ENCODE measurements at places on chromosomes 5 and 9.

DNA sequence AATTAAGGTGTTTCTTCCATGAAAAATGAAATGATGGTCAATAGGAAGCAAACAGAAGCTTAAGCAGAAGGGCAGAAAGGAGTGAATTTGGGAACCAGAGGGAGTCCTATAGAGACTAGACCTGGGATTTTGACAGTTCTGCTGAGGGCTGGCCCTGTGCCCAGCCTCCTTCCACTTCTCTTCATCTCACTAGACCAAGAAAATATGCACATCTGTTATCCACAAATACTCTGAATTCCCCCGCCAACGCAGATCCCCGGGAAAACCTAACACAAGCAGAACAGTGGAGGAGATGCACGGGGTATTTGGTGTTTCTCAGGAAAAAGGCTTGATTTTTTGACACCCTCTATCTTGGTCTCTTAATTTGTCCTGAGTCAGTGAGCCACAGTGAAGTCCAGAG is 22.7 kb downstream of the GRIA1 start:
- no peak for DNase-seq
- no peak overlapping the region for H3K4me3 ChIP-seq
- H3K4me1 ChIP-seq, result no peaks in the 10 kb centered on the region
- no peaks in the 10 kb centered on the region for H3K27me3 ChIP-seq
- no peak overlapping the region for H3K27ac ChIP-seq

DNA sequence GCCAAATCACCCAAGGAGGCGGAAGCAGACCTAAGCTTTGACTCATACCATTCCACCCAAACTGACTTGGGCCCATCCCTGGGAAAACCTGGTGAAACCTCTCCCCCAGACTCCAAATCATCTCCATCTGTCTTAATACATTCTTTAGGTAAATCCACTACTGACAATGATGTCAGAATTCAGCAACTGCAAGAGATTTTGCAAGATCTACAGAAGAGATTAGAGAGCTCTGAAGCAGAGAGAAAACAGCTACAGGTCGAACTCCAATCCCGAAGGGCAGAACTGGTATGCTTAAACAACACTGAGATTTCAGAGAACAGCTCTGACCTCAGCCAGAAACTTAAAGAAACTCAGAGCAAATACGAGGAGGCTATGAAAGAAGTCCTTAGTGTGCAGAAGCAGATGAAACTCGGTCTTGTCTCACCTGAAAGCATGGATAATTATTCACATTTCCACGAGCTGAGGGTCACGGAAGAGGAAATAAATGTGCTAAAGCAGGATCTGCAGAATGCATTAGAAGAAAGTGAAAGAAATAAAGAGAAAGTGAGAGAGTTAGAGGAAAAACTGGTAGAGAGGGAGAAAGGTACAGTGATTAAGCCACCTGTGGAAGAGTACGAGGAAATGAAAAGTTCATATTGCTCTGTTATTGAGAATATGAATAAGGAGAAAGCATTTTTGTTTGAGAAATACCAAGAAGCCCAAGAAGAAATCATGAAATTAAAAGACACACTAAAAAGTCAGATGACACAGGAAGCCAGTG is 15.8 kb upstream of the TTC23L start:
- H3K36me3 ChIP-seq, result no peaks in the 10 kb centered on the region
- no peak for DNase-seq
- H3K27me3 ChIP-seq, result no peaks in the 10 kb centered on the region
- H3K4me3 ChIP-seq, result no peak overlapping the region
- no peak overlapping the region for H3K27ac ChIP-seq

DNA sequence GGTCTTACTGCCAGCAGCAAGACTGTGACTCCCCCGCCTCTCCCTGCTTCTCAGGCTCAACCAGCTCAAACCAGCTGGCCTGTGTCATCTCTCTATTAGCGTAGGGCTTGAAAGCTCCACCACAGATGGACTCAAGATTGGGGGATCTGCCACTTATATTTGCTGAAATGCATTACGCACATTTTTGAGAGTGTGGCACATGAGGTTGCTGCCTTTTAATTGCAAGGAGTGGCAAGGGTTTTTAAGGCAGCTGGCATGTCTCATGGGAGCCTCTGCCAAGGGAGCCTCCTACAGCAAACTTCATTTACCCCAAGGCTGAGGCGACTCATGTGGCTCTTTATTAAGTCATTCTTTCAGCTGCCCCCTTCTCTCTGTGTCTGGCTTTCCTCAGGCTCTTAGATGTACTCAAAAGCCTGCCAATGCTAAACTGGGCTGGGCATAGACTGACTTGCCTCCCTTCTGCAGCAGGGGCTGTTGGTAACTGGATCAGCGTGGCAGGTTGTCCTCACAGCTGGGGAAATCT is 219.3 kb downstream of the SMARCA2 start:
- peak; percentile 12 for DNase-seq
- no peaks in the 10 kb centered on the region for H3K36me3 ChIP-seq
- H3K4me1 ChIP-seq, result peaks cover 7% of the 10 kb centered on the region
- no peak overlapping the region for H3K27ac ChIP-seq
- H3K4me3 ChIP-seq, result no peak overlapping the region

DNA sequence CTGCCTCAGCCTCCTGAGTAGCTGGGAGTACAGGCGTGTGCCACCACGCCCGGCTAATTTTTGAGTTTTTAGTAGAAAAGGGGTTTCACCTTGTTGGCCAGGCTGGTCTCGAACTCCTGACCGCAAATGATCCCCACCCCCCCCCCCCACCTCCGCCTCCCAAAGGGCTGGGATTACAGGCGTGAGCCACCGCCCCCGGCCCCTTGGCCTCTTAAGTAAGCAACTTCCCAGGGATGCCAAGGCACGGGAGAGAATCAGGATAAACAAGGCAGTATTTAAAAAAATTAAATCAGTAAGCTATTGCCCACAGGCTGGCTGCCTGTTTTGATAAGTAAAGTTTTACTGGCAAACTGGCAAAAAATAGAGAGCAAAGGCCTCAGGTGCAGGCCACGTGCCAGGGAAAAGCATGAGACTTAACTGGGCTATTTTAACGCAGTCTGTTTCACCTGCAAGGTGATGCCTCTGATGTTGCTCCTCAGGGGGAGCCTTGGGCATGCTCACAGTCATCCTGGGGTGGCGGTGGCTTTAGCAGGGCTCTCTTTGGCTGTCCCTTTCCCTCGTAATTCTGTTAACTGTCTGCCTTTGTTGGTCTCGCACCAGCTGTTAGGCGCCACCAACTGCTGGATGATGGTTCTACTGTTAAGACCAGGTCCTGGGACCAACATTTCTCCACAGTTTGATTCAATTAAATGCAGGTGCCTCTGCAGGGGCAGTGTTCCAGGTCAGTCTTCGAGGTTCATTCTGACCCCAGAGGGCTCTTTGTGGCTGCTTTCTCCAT is 19.4 kb upstream of the RNF130 start:
- no peaks in the 10 kb centered on the region for H3K27me3 ChIP-seq
- no peaks in the 10 kb centered on the region for H3K36me3 ChIP-seq
- H3K4me3 ChIP-seq, result peak overlapping the region; percentile 47
- peaks cover 12% of the 10 kb centered on the region for H3K4me1 ChIP-seq
- DNase-seq, result no peak
- H3K27ac ChIP-seq, result no peak overlapping the region

DNA sequence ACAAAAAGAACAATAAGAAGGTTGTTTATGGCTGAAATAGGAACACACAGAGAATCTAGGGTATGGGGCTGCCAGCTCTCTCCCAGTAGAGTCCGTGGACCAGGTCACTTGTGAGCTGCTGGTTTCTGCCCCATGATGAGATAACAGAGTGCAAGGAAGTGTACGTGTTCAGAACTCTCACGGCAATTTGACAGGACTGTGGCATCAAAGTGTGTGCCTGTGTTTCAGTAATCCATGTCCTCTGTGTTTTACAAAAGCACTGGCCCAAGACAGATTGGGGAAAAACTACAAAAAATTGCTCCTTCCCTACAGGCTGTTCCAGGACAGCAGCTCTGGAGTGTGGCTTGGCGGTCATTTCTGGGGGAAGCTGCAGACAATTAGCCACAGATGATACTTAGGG is 184.6 kb downstream of the AUH start:
- no peaks in the 10 kb centered on the region for H3K4me1 ChIP-seq
- H3K27ac ChIP-seq, result no peak overlapping the region
- no peaks in the 10 kb centered on the region for H3K36me3 ChIP-seq
- H3K27me3 ChIP-seq, result no peaks in the 10 kb centered on the region
- DNase-seq, result no peak
- H3K4me3 ChIP-seq, result no peak overlapping the region

GRCh38 chr5:136202469-136203205 is 9.7 kb upstream of the SMIM32 start:
- no peaks in the 10 kb centered on the region for H3K36me3 ChIP-seq
- no peak overlapping the region for H3K4me3 ChIP-seq
- H3K27me3 ChIP-seq, result peaks cover 5% of the 10 kb centered on the region
- no peaks in the 10 kb centered on the region for H3K4me1 ChIP-seq

DNA sequence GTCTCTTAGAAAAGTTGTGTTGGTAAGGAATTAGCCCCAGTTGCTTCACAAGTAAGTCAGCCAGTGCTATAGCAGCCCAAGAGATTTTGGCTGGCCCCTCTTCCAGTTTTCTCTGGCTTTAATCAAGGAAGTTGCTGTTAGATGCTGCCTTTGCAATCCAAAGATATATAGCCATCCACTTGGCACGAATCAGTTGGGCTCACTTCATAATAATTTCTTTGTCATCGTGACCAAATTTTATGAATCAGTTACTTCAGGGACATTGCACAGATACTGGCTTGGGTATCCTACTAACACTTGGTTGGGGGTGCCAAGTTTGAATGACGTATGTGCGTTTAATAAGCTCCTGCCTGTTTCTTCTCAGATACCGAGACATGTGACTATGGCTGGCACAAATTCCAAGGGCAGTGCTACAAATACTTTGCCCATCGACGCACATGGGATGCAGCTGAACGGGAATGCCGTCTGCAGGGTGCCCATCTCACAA is 81.5 kb downstream of the VCAN start:
- H3K27ac ChIP-seq, result peak overlapping the region; percentile 28
- H3K4me3 ChIP-seq, result no peak overlapping the region
- peak; percentile 17 for DNase-seq
- H3K27me3 ChIP-seq, result no peaks in the 10 kb centered on the region
- H3K4me1 ChIP-seq, result peaks cover 21% of the 10 kb centered on the region

GRCh38 chr5:176690911-176691310 is 43.6 kb downstream of the TSPAN17 start:
- no peak overlapping the region for H3K27ac ChIP-seq
- no peak overlapping the region for H3K4me3 ChIP-seq
- peaks cover 3% of the 10 kb centered on the region for H3K4me1 ChIP-seq
- H3K27me3 ChIP-seq, result peaks cover 63% of the 10 kb centered on the region
- H3K36me3 ChIP-seq, result no peaks in the 10 kb centered on the region
- no peak for DNase-seq

DNA sequence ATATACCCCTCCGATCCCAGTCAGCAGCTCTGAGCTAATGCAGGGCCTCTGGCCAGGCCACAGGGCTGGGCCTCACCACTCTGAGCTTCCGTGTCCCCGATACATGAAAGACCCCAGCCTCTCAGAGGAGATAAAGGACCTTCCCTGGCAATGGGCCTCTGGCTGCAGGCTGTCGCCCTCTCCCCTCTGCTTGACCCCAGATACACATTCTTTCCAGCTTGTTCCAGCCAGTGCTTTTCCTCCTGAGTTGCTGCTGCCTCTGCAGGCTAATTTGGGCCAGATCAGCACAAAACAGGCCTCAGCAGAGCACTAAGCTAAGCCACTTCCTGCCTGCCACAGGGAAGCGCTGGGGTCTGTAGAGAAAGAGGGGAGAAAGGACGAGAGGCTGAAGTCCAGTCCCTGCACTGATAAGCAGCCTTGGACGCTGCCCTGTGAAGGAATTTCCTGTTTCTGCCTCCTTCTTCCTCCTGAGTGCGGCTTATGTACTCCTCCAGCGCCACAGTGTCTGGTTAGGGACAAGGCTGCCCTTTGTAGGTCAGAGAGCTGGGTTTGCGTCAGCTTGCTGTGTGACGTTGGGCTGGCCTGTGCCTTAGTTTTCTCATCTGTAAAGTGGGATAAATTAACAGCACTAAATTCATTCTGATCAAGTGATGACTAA is 73.0 kb upstream of the IL17B start:
- H3K36me3 ChIP-seq, result no peaks in the 10 kb centered on the region
- peaks cover 68% of the 10 kb centered on the region for H3K4me1 ChIP-seq

- H3K36me3 ChIP-seq, result no peaks in the 10 kb centered on the region
- H3K4me3 ChIP-seq, result no peak overlapping the region
- no peak overlapping the region for H3K27ac ChIP-seq
- H3K27me3 ChIP-seq, result no peaks in the 10 kb centered on the region
- H3K4me1 ChIP-seq, result peaks cover 20% of the 10 kb centered on the region
Observed at GRCh38 chr9:35229066-35229778, 67.4 kb downstream of the UNC13B start.

DNA sequence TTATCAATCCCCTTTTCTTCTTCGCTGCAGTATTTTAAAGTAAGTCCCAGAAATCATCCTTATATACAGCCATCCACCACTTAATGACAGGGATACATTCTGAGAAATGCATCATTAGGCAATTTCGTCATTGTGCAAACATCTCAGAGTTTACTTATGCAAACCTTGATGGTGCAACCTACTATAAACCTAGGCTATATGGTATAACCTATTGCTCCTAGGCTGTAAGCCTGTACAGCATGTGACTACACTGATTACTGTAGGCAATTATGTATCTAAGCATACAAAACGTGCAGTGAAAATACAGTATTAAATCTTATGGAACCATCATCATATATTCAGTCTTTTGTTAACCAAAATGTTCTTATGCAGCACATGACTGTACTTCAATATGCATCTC is 36.8 kb downstream of the SAXO1 start:
- no peak overlapping the region for H3K4me3 ChIP-seq
- no peak for DNase-seq
- no peak overlapping the region for H3K27ac ChIP-seq
- H3K36me3 ChIP-seq, result no peaks in the 10 kb centered on the region

- H3K4me1 ChIP-seq, result peaks cover 9% of the 10 kb centered on the region
- H3K36me3 ChIP-seq, result no peaks in the 10 kb centered on the region
- H3K27me3 ChIP-seq, result no peaks in the 10 kb centered on the region
- DNase-seq, result no peak
- peak overlapping the region; percentile 42 for H3K4me3 ChIP-seq
Observed at GRCh38 chr5:154646745-154647113, 108.4 kb upstream of the LARP1 start.

- DNase-seq, result peak; percentile 74
- no peaks in the 10 kb centered on the region for H3K27me3 ChIP-seq
- H3K4me3 ChIP-seq, result peak overlapping the region; percentile 83
- peaks cover 16% of the 10 kb centered on the region for H3K4me1 ChIP-seq
- H3K36me3 ChIP-seq, result peaks cover 5% of the 10 kb centered on the region
- peak overlapping the region; percentile 94 for H3K27ac ChIP-seq
Observed at GRCh38 chr9:19408316-19408692, 505 bp upstream of the ACER2 start.

DNA sequence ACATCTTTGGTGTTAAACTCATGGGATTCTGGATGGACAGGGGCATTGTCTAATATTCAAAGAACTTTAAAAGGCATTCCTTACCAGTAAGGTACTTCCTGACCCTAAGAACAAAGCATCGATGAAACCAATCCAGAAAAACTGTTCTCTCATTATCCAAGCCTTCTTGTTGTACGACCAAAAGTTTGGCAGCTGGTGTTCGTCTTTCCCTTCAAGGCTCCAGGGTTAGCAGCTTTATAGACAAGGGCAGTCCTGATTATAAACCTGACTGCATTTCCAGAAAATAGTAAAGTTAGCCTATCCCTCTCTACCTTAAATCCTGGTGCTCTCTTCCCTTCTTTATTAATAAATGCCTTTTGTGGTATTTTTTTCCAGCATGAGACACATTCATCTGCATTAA is 149.4 kb upstream of the MRPS30 start:
- no peak overlapping the region for H3K4me3 ChIP-seq
- no peaks in the 10 kb centered on the region for H3K4me1 ChIP-seq
- H3K27me3 ChIP-seq, result no peaks in the 10 kb centered on the region

GRCh38 chr9:32348106-32348695 is 36.2 kb upstream of the ACO1 start:
- no peak overlapping the region for H3K4me3 ChIP-seq
- no peak for DNase-seq
- H3K36me3 ChIP-seq, result no peaks in the 10 kb centered on the region
- H3K27ac ChIP-seq, result no peak overlapping the region
- H3K27me3 ChIP-seq, result no peaks in the 10 kb centered on the region
- no peaks in the 10 kb centered on the region for H3K4me1 ChIP-seq

Data from heart right ventricle (tissue), 16 donors.